Mammary microvascular endothelial cell (primary cell): ENCODE measurements at places on chromosomes 16 and 17. TPM values are rescaled to one million over a fixed set of nuclear protein-coding genes. Genes with fewer than 3 reads are reported as not detected.

Gene LLGL1
- 41.4 and 48.0 TPM in 2 replicates for total RNA-seq

Gene ENGASE
- 5.9 and 6.8 TPM in 2 replicates for total RNA-seq

Gene BAIAP3
- total RNA-seq: 0.33 and 0.54 TPM in 2 replicates

Gene PHAF1
- 12.1 and 13.1 TPM in 2 replicates for total RNA-seq

Gene BOLA2B
- 512 and 763 TPM in 2 replicates for total RNA-seq

Gene CDH13
- total RNA-seq: 150 and 151 TPM in 2 replicates

Gene PIMREG
- total RNA-seq: 36.1 and 37.6 TPM in 2 replicates

Gene LRRC46
- 0.10 TPM in 1 of 2 replicates, not detected in the other for total RNA-seq

Gene TTYH2
- total RNA-seq: 0.20 and 0.25 TPM in 2 replicates

Gene EVPL
- 0.05 TPM in 1 of 2 replicates, not detected in the other for total RNA-seq

Gene PHLPP2
- total RNA-seq: 5.0 and 6.3 TPM in 2 replicates

Gene MMP15
- total RNA-seq: 12.3 and 13.4 TPM in 2 replicates
